Stimulated activated CD4-positive, alpha-beta T cell treated with anti-CD3 and anti-CD28 coated beads, Interleukin-12 subunit alpha, Interleukin-12 subunit beta, amount 100 ng/mL, for 4 hours (primary cell): ENCODE measurements at places on chromosomes 5 and 9.

GRCh38 chr9:72271613-72272478, 93.2 kb downstream of the ZFAND5 start:
- DNase-seq: peak; percentile 18

DNA sequence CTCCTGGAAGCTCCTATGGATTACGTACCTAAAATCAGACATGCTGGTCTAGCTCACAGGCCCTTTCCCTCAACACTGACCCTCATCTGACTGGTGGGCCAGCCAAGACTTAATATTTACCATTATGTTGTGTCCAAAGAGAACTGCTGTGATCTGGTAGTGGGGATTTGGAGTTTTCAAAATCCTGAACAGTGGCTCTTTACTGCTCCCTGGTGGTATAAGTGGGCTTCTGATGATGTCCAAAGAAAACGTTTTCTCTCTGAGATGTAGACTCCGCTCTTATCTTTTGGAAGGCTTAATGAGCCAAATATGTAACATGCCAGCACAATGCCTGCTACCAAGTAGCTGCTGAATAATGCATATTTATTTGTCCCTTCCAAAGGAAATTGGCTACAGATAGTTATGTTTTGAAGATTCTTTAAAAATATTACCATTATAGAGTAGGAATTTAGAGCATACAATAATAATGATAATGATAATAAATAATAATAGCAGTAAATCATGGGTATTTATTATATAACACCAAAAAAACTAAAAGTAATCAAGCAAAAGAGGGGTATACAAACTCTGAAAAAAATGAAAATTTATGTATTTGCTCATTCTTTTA, 406.6 kb upstream of the TNC start:
- no peak for DNase-seq

- DNase-seq: no peak
Measured at GRCh38 chr5:38719916-38720315, 125.9 kb upstream of the OSMR start.

- DNase-seq: peak; percentile 36
Measured at GRCh38 chr9:136409557-136410455, 608 bp downstream of the ENTR1 start.

- DNase-seq: no peak
Measured at GRCh38 chr9:94029932-94030317, 54.3 kb upstream of the PTPDC1 start.

DNA sequence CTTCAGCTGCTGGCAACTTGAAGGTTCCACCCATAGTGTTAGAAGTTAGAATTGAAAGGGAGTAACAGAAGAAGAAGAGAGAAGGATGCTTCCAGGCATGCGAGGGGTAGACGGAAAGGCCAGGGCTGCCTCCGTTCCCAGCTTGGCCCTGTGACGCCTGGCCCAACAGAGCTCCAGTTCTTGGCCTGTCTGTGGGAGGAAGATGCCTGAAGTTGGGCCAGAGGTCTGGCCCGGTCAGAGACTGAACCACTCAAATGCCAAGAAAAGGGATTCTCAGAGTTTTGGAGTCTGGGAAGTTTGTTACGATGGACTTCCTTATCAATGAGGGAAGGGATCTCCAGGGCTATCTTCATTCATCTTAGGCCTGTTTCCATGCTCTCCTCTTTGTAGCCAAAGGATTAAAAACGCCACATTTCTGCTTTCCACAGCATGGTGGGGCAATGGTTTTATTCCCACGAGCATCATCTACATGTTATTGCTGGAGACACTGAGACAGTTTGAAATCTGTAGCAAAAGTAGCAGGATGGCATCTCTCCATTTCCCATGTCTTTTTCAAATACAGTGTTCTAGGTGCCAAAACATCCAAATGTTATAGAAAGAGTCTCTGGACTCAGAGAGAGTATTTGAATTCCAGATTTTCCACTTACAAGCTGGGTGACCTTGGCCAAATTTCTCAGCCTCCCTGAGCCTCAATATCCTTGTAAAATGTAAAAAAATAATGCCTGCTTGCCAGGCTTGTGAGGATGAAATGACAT, 65.4 kb upstream of the ANKRD55 start:
- DNase-seq: no peak

- DNase-seq: no peak
Measured at GRCh38 chr5:77194762-77195161, 15.7 kb upstream of the PDE8B start.

- no peak for DNase-seq
Measured at GRCh38 chr5:62369039-62369438, 34.7 kb downstream of the DIMT1 start.

- DNase-seq: no peak
Measured at GRCh38 chr5:78495800-78496199, 135.4 kb downstream of the SCAMP1 start.

DNA sequence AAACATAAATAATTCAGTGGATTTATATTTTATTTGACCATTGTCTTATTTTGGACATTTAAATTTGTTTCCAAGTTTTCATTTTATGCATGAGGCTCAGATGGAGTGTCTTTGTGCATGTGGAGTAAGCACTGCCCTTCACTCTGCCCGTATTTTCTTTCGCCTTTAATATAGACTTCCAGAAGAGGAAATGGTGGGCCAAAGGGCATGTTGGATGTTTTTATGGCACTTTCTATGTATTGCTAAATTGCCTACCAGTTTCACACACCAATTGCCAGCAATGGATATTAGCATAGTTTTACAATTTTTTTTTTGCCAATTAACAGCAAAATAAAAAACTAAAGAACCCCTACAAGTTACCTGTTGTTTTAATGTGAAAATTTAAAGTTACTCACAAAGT, 38.4 kb downstream of the ZSWIM6 start:
- DNase-seq: no peak

DNA sequence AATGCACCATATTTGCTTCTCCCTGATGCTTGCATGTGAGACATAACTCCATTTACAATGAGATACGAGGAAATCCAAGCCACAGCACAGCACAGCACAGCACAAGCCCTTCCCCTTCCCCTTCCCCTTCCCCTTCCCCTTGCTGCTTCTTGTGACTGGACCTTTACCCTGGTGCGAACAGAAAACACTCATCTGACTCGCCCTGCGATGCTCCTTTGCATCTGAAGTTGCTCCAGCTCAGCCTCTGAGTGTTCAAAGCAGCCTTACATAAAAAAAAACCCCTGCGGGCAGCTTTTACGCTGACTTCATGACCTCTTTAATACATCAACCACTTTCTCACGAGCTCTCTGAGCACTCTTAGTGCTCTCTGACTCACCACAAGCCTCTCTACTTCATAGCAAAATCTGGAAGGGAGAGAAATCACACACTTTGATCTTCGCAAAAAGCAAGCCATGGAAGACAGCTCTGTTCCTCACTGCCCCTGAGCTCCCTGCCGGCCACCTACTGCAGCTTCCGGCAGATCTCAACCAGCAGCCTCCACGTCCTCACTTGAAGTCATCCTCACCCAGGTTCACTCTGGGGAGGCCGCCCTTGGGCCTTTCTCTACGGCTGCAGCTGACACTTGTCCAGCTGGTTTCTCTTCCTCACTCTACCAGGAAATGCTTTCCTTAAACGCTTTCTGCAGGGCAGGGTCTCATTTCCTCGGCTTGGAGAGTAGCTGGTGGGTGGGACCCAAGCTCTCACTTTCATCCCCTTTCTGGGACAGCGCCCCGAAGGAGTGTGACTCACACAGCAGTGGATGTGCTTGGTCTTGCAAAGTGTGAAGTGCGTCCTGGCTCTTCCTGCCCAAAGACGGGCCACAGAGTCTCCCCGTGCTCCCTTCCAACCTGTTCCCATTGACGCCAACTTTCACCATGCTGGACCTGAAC, 5.3 kb downstream of the SLC34A1 start:
- DNase-seq: no peak

DNA sequence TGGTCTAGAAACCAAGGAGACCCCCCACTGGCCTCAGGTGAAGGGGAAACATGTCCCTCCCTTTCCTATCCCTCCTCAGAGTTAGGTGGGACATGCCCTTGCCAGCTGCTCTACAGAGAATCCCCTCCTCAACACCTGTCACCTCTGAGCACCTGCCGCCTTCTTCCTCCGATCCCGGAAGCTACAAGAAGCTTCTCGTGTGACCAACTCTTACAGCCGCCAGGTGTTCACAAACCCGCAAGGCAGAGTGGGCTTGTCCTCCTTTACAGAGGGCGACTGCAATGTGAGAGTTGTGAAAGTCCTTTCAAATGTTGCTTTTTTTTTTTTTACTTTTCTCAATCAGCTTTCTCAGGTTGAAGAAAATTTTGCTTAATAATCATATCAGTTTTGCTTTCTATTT, 3.7 kb upstream of the ICE1 start:
- DNase-seq: no peak

DNA sequence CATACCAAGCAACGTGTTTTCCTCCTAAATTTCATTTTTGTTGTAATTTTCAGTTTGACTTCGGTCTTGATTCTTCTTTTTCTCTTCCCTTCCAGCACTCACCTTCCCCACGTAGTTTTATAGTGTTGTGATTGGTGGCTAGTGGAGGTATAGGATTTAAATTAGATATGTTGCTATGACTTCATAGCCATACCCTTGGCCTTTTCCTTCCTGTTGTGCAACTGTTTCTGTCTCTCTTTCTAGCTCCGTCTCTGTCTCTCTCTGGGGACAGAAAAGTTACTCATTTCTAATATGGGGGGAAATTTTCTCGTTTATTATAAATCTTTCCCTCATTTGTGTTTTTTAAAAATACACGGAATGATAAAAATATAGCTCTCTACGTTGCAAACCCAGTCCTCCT, 20.6 kb upstream of the C5orf24 start:
- DNase-seq: no peak

DNA sequence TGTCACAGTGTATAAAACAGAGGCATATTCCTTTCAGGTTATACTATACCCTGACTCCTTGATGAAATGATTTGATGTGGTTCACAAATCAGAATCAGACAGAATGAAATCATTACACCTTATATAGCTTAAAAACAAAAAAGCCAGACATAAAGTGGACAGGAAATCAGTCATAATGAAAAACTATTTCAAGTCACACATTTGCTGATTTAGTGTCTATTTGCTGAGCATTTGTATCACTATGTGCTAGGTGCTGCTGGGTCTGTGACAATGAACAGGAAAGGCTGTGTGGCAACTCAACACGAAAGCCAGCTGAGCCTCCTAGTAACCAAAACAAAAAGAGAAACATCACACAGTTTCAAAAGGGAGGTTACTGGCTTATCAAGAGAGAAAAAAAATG, 194.0 kb downstream of the EFNA5 start:
- DNase-seq: no peak

DNA sequence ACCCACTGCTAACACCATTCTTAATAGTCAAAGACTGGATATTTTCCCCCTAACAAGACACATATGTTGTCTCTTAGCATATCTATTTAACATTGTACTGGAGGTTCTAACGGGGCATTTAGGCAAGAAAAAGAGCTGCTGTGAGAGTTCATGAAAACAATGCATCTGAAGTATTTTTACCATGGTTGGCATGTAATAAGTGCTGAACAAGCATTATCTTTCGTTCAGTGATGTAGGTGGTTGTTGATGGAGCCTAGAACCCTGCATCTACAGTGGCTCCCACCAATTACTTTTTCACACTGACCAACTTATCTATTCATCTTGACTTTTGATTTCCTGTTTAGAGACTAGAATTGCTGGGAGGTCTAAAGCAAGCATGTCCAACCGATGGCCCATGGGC, 12.8 kb downstream of the B4GALT1 start:
- DNase-seq: no peak

GRCh38 chr5:10854506-10855277, 93.7 kb upstream of the DAP start:
- no peak for DNase-seq

GRCh38 chr9:98962181-98962560, 18.5 kb downstream of the COL15A1 start:
- DNase-seq: no peak

DNA sequence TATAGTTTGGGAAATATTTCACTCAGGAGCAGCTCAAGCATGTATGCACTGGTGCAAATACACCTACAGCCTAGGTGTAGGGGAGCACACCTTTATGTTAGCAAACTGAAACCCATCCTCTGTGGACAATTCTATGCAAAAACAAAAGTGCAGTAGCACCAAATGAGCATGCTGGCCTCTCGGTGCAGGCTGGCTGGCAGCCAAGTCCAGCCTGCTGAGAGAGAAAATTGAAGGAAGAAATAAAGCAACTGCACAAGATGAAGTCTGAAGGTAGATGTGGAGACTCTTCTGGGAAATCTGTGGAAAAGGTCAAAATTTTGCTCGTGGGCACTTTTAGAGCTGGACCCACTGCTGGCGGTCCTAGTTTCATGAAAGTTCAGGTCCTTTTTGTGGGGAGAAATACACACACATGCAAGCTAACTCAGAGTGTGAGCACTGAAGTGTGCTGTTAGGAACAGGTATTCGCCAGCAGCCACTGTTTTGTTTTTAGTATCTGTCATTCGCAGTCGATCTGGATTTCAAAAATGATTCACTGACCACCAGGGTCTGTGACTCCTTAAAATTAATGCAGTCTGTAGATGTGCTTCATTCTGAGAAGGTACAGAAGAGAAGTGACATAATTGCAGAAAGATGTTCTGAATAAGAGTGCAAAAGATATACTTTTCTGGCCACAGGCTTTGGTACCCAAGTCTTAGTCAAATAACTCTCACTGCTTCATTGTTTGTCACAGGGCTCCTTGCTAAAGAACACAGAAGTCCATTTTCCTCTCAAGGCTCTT, 281.7 kb downstream of the PARP8 start:
- DNase-seq: no peak

DNA sequence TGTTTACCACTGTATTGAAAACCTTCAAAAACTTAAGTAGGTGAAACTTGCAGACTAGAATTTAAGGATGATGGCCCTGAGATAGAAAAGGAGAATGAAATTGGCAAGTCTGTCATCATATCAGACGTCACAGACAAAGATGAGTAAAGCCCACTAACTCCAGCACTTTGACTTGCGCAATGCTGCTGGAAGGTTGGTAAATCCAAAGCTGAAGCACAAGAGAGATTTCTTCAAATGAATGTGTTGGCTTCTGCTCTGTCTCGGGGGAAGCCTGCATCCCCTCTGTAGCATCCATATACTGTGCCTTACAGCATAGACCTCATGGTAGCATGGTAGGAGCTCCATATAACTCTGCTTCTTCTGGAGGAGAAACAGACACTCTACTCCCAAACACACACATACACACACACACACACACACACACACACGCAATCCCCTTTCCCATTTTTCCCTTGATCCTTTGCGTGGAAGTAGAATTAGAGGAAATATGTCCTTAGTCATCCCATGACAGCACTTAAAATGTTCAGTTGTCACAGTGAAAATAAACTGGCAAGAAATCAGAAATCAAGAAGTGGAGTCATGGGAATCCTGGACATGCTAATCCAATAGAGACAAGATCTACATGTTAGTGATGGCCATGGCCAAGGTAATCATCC, 241.5 kb downstream of the NR3C1 start:
- no peak for DNase-seq

- DNase-seq: no peak
Measured at GRCh38 chr9:119053070-119053469, 316.2 kb downstream of the BRINP1 start.

GRCh38 chr5:150211156-150212030, 21.5 kb downstream of the SLC6A7 start:
- no peak for DNase-seq

- DNase-seq: no peak
Measured at GRCh38 chr5:138663009-138663408, 87.8 kb upstream of the HSPA9 start.

GRCh38 chr5:40431734-40432133, 248.0 kb upstream of the PTGER4 start:
- no peak for DNase-seq
